ENCODE measurements at places on chromosomes 2 and 18.

- no peak for DNase-seq
These were observed 82.1 kb upstream of the POMC start for GRCh38 chr2:25250331-25251070.

DNA sequence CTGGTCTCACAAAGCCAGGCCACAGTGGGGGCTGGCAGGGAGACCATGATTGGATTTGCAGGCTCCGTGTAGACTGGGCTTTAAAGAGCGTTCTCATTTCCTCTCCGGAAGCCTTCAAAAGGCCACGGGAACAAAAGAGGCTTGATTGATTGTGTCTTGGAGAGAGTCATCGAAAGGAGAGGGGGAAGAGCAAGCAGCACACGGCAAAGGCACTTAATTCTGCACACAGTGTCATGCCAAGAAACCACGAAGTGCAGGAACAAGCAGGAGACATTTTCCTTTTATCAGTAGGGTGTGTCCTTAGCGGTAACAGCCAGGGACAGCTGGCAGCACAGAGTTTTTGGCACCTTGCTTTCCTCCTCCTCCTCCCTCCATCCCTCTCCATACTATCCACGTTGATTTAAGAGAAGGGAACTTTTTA lies 47.7 kb downstream of the GLI2 start:
- DNase-seq: no peak

DNA sequence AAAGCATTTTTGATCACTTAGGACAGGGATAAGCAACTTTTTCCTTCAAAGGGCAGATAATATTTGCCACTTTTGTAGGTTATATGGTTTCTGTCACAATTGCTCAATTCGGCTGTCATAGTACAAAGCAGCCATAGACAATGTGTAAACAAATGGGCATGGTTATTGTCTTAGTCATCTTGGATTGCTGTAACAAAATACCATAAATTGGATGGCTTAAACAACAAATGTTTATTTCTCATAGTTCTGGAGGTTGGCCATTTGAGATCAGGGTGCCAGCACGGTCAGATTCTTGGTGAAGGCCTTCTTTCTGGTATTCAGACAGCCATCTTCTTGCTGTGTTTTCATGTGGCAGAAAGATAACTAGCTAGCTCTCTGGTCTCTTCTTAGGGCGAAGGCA lies 91.2 kb downstream of the TAF4B start:
- DNase-seq: no peak

GRCh38 chr2:228239207-228239906 lies 57.9 kb upstream of the SPHKAP start:
- DNase-seq: no peak

DNA sequence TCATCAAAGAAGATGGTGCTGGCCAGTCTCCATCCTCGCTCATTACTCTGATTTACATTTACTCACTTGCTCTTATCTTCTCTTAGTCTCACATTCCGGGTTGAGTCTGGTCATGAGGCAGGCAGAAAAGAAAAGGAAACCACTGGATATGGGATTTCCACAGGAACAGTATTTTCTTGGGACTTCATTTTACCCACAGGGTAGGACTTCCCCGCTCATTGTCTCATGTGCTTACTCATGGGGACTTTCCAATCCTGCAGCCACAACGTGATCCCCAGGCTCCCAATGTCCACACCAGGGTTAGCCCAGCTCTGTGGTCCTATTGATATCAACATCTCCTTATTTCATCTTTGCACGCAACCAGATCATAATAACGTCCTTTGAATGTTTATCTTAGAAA lies 373.8 kb downstream of the TMEM182 start:
- no peak for DNase-seq

DNA sequence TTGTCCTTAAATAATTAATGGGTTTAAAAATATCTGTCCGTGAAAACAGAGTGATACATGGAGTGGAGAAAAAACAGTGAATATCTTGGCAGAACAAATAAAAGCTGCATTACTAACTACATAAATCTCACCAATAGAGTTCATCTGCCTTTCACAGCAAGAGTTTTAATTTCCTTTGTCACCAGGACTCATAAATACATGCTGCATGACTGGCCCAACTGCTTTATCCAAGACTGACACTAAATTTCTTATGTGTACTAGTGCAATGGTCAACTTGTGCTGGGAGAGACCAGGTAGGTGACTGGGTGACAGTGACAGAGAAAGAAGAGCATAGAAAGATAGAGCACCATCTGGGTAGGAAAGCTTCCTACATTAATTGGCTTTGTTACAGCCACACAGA lies 402.8 kb downstream of the RAD51AP2 start:
- DNase-seq: no peak
